Femur (tissue), 1 donor: ENCODE measurements at places on chromosomes 1 and 21.

- DNase-seq: no peak
Measured at GRCh38 chr1:38941093-38941492, 537 bp downstream of the RHBDL2 start.

DNA sequence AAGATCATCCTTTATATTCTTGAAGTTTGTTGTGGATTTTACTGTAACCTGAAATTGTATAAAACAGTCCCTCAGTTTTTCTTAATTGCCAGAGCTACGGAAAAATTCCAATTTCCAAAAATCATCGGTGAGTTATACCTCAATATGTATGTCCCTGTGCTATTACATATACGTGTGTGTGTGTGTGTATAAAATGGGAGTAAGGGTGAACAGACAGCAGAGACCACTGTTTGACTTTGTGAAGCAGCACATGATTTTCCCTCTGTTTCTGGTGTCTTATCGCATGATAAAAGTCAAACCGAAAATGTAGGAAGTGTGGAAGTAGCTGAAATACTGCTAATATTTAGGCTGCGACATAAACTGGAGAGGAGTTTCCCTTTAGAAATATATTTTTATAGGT is 1.2 kb downstream of the OR2T1 start:
- no peak for DNase-seq

GRCh38 chr1:159015440-159015909 is 5.8 kb downstream of the IFI16 start:
- DNase-seq: peak; percentile 51

GRCh38 chr1:204198348-204199340 is 2.4 kb upstream of the KISS1 start:
- DNase-seq: peak; percentile 39

DNA sequence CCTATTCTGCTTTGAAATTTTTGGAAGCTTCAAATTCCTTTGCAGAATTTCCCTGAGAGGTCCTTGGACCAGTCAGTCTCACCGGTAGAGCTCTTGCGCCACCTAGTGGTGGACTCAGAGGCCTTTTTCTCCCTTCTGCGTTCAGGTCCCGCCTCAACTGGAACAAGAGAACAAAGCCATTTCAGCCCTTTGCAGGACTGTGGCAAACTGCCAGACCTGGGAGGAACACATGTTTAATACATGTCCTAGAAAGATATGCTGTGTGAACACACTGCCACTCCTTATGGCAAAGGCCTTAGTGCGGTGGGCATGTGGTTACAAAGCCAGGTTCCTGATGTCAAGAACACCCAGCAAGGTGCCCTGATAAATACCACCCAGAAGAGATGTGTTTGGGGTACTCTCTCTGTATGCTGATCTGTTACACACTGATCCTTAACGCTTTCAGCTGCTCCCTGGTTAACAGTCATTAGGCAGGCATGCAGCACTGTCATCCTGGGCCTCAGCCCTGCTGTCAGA is 82.2 kb upstream of the SSX2IP start:
- peak; percentile 88 for DNase-seq

DNA sequence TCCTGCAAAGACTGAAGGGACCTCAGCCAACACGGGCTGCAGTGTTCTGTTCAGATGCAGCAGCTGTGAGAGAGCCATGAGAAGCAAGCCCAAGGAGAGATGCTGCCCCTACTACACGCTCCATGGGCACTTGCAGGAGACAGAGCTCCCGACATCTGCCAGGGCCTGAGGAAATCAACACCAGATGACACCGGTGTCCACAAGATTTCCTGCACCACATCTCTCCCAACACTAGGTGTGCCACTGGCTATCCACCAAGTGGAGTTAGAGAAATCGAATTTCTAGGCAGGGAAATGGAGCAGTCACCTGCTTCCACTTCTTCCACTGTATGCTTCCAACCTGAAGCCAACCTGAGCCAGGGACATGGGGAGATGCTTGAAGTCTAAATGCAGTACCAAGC is 445.3 kb downstream of the RWDD3 start:
- no peak for DNase-seq
